Left cardiac atrium (tissue), 4 donors: ENCODE measurements at places on chromosomes 4 and X. TPM values are rescaled to one million over a fixed set of nuclear protein-coding genes. Genes with fewer than 3 reads are reported as not detected.

GRCh38 chr4:136277741-136278140 is 1254.6 kb downstream of the PCDH18 start:
- DNase-seq, result no peak

DNA sequence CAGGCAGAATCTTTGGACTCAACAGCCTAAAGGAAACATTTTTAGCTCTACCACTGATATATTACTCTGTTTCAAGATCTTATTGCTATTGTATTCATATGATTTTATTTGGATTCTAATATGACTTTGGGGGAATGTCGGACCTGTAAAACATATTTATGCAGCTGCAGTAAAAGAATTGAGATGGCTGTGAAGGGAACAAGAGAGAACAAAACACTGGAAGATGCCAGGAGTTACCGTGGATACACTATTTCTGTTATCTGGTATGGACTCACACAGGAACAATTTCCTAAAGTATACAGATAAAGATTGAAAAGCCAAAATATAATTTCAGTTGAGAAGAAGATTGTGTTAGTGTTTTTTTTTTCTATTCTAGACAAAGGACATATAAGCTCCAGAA is 113.0 kb upstream of the DCLK2 start:
- no peak for DNase-seq

DNA sequence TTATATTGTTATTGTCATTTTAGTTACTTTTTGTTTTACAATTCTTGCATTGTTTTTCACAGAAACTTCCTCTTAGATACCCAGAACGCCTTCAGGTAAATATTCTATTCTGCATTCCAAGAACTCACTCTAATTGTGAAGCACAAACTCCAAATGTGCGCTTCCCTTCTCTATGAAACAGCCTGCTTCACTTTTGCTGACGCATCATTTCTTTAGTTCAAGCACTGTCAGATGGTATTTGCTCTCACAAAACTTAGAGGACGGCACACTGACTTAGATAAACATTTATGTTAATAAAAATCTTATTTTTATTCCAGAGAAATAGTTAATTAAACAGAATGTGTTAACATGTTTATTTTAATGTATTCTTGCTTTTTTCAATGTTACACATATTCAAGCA is 3.3 kb downstream of the CSN1S1 start:
- no peak for DNase-seq

GRCh38 chrX:119240356-119240755 is 4.3 kb downstream of the PGRMC1 start:
- no peak for DNase-seq

- DNase-seq, result no peak
Measured at GRCh38 chr4:7429601-7430078, 5.1 kb downstream of the PSAPL1 start.

Gene IGFBP7
- 580 TPM for total RNA-seq

DNA sequence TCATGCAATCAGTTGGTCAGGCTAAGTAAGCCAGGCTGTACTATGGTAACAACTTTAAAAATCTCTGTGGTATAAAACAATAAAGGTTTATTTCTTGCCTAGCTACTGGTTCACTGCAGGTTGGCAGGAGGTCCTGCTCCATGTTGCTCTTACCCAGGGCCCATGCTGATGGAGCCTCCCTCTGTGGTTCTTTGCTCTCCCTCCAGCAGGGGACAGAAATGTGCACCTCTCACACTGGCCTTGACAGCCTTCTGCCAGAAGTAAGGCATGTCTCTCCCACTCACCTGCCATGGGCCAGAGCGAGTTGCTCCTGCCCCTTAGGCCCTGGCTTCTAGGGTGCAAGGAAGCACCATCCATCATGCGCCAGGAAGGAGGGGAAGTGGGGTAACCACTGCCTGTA is 31.1 kb downstream of the CLDN22 start:
- no peak for DNase-seq

GRCh38 chr4:73036123-73036522 is 33.4 kb downstream of the COX18 start:
- DNase-seq, result no peak

Gene MAGEC3
- total RNA-seq, result not detected

DNA sequence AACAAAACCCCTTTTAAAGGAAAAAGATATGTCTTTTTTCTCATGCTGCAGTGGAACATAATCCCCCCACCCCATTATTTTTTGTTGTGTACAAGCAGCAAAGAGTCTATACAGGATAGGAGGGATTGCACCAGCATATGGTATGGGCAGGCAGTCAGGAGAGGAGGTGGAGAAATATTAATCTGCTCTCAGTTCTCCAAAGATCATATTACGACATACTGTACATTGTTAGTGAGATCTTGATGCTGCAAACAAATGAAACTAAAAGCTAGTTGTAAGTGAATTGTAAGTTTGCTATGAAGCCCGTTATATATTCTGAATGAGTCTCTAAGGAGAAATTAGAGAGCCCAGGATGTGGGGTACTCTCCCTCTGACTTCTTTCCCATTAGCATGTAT is 75.3 kb downstream of the RAPGEF2 start:
- no peak for DNase-seq

DNA sequence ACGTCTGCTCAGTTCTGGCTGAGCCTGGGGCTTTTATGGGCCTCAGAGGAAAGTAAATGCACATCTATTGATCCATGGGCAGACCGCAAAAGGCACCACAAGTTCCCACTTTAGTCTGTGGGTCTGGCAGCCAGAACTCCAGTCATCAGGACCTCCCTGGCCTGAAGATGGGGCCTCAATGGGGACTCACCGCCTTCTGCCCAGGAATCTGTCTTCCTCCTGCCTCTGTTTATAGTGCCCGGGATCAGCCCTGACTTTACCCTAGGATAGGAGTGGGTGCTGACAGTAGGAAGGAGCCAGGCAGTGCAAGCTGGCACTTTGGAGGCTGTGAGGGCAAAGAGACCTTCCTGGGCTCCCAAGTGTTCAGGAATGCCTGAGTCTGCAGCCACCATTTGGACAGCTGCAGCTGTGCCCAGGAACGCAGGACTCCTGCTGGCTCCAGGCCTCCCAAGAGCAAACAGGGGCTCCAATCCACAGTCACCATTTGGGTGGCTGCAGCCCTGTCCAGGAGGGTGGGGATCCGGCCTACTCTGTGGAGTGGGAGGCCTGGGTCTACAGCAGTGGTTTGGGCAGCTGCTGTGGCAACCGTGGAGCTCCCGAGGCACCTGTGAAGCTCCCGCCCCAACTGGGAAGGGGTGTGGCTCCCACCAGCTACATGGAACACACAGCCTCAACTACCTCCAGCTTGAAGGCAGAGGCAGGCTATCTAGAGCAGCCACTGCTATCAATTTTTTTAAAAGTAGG is 1440.9 kb upstream of the ADGRL3 start:
- no peak for DNase-seq

DNA sequence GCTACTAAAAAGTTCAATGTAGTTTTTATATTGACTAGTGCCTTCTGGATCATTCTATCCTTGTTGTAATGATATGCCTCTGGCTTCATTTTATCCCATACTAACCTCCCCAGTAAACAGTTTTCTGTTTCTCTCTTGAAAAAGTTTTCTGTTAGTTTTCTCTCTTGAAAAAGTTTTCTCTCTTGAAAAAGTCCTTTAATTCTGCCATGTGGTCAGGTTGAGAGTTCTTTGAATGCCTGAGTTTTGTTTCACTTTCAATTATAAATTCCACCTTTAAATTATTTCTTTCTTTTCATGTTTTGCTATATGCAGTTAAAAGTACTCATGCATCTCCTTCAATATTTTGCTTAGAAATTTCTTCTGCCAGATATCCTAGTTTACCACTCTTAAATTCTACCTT is 1139.6 kb downstream of the STPG2 start:
- DNase-seq, result no peak

GRCh38 chr4:11698846-11699590 is 270.3 kb upstream of the HS3ST1 start:
- DNase-seq, result no peak

DNA sequence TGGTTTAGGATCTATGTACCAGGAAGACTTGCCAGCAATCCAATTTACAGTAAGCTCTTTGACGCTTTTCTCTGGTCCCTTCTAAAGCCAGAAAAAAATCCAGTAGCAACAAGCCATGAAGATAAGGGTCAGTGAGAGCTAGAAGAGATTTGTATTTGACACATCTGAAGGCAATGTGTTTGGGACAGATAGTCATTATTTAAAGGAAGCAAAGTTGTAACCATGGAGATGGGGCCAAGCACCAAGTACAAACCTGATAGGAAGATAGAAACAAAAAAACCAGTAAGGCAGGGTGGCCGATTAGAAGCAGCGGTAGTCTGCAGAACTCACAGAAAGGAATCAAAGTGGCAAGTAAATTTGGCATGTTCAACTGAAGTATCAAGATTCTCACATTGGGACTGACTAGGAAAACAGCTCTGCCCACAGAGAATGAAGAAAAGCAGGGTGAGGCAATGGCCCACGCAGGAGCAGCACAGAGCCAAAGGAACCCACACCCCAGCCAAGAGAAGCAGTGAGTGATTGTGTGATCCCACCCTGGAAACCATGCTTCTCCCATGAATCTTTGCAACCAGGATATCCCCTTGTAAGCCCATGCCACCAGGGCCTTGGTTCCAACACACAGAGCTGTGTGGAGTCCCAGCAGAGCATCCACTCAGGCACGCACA is 12.9 kb upstream of the C4orf54 start:
- DNase-seq, result no peak

- no peak for DNase-seq
Measured at GRCh38 chr4:127737295-127737694, 7.1 kb downstream of the SLC25A31 start.

DNA sequence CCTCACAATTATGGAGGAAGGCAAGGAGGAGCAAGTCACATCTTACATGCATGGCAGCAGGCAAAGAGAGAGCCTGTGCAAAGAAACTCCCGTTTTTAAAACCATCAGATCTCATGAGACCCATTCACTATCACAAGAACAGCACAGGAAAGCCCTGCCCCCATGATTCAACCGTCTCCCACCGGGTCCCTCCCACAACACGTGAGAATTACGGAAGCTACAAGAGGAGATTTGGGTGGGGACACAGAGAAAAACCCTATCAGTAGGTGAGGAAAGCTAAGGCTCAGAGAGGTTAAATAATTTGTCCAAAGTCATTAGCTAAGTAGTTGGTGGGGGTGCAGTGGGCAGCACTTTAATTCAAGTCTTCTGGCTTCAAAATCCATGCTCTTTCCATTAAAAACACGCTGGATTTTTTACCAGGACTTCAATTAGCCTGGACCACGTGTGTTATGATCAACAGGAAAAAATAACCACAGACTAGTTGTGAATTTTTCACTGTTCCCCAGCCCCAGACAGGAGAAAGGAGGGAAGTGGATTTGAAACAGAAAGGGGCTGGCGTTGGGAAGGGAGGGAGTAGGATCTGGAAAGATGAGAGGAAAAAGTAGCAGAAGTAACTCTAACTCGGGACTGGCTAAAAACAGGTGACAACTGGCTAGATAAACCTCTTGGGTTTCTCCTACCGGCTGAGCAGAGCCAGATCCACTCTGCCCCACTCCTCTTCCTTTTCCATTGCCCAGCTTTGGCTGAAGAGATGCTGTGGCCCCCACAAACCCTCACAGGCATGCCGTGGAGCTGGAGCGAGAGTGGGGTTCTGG is 986 bp downstream of the MTMR8 start:
- no peak for DNase-seq

DNA sequence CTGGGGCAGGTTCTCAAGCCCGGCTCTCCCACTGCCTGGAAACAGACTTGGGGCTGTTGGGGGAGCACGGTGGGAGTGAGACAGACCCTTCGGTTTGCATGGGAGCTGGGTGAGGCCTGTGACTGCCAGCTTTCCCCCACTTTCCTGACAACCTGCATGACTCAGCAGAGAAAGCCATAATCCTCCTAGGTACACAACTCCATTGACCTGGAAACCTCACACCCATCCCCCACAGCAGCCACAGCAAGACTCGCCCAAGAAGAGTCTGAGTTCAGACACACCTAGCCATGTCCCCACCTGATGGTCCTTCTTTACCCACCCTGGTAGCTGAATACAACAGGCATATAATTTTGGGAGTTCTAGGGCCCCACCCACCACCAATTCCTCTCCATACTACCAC is 57.6 kb upstream of the UBQLN2 start:
- no peak for DNase-seq

Gene POU4F2
- total RNA-seq, result not detected

DNA sequence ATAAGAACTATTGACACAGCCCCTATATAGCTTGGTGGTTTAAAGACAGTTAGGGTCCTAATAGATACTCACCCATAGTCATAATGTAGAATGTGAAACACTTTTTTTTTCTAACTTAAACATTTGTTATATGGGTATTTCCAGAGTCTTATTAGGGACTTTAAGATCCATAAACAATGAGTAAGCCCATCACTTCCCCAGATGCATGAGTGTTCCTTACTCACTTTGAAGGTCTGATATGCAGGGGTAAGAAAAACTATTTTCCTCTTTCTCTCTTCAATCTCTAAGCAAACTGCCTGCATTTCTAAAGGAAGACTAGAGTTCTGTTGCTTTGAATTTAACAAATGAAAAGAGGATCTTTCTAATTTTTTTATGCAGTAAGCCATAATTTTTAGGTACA is 443.6 kb upstream of the PITX2 start:
- no peak for DNase-seq

GRCh38 chrX:72713130-72713529 is 976 bp downstream of the PHKA1 start:
- DNase-seq, result no peak

Gene FMR1NB
- not detected for total RNA-seq

DNA sequence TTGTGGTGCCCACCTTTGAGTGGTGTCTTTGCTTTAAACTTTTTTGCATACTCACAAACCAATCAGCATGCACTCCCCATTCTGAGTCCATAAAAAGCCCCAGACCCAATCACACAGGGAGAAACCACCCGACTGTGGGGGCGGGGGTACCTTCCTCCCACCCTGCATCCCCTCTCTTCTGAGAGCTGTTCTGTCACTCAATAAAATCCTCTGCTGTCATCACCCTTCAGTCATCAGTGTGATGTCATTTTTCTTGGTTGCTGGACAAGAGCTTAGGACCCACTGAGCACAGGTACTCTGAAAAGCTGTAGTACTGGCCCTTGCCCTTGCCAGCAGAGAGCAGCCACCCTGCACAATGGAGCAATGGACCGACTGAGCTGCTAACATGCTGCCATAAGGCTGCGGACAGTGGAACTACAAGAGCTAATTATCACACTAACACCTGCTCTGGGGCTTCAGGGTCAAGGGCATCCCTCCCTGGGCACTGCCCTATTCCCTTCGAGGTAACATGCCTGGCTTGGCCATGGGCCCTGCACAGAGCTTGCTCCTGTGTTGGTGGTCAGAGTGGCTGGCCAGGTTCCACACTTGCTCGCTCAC is 62.9 kb upstream of the PGRMC2 start:
- DNase-seq, result no peak

Gene TGIF2LX
- total RNA-seq, result not detected

Gene ARHGAP10
- 46.5 TPM for total RNA-seq

Gene CPE
- total RNA-seq, result 92.5 TPM

Gene CT83
- total RNA-seq, result not detected

- no peak for DNase-seq
Measured at GRCh38 chrX:134146493-134146892, 90.5 kb upstream of the CCDC160 start.
